ENCODE measurements at places on chromosomes 5 and 9.

DNA sequence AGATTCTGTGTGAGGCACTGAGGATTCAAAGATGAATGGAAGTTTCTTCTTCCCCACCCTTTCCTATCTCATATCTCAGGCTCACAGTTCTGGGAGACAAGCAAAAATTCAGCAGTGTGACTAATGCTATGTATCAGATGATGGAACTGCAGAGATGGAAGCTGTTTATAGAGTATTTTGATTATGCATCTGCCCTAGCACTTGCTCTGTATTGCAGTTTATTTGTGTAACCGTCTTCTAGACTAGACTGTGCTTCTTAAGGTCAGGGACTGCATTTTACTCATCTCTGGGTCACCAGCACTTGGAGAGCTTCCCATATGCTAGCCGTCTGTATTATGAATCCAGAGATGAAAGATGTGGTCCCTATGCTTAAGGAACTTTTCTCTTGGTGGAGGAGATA is 12.6 kb downstream of the CAVIN4 start:
- DNase-seq = no peak

GRCh38 chr9:108606401-108606800 is 249.4 kb downstream of the ACTL7B start:
- DNase-seq = no peak

DNA sequence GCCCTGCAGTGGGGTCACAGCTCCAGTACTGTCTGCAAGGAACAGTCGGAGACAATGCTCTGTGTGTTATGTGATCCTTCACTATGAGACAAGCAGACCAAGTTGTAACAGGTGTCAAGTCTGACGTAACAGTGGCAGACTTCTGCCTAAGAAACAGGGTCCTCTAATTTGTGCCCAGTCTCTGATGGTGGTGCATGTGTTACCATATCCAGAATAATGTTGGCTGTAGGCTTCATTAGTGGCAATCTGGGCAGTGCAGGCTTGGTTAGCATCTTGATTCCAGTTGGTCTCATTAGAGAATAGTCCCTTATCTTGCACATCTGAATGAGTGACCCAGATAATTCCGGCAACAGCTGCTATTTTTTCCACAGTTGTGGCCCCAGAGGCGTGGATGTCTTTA is 33.8 kb downstream of the ZNF131 start:
- DNase-seq = no peak

DNA sequence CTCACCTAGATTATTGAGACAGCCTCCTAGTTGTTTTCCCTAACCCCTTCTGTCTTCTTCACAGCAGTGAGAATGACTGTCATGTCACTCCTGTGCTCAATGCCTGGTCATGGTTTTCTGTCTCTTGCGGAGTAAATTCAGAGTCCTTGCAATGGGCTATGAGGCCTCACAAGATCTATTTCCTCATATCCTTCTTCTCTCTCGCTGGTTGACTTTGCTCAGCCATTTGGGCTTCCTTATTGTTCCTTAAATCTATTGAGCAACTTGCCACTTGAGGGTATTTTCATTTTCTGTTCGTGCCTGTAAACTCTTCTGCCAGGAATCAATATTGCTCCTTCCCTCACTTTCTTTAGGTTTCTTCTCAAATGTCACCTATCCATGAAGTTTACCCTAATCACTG is 9.0 kb downstream of the PPP3R2 start:
- no peak for DNase-seq

- DNase-seq = no peak
These were observed at the start of gene PCDHA6 for GRCh38 chr5:140827704-140828361. TSS of gene PCDHA6 (plus strand) at chr5:140827960. CDS start at chr5:140828092, 132 bp downstream.

DNA sequence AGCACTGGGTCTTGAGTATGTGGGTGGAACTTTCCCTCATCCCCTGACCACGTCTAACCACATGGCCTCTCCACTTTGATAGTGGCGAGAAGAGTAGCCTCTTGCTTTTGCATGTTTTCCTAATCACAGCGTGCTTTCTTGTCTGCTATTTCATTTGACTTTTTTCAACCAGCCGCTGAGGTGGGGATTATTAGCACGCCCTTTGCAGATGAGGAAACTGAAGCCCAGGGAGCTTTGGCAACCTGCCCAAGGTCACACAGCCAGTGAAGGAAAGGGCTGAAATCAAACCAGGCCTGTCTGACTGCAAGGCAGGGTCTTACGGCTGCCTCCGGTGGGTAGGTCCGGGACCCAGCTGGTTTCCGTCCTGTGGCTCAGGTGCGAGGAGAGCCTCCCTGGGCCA is 106.5 kb upstream of the MSX2 start:
- DNase-seq = no peak

GRCh38 chr5:172380987-172381643 is 73.2 kb downstream of the SH3PXD2B start:
- peak; percentile 84 for DNase-seq

DNA sequence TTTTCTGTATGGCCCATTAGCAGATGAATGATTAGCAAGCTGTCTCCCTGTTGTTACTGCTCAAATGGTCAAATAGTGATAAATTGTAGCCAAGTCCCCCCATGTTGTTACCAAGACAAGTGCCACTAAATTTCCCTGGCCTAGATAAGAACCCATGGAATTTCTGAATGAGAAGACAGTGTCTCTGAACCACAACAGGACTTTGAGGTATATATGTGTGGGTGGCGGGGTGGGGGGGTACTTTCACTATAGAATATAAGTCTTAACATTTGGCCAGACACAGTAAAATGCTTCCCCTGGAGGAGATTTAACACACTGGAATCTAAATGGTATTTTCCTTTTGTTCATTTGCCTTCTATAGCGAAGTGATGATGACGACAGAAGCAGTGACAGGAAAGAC is 28.7 kb downstream of the XPA start:
- DNase-seq = no peak

DNA sequence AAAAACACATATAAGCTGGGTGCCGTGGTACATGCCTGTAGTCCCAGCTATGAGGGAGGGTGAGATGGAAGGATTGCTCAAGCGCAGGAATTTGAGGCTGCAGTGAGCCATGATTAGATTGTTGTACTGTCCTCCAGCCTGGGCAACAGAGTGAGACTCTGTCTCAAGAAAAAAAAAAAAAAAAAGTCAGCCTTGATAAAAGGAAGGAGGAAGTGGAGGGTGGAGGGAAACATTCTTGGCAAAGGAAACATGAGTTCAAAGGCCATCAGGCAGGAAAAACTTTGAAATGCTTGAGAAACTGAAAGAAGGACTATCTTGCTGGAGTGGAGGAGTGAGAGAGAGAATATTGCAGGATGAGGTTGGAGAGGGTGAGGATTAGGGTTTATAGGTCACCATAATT is 18.3 kb upstream of the ANKHD1 start:
- DNase-seq = no peak

DNA sequence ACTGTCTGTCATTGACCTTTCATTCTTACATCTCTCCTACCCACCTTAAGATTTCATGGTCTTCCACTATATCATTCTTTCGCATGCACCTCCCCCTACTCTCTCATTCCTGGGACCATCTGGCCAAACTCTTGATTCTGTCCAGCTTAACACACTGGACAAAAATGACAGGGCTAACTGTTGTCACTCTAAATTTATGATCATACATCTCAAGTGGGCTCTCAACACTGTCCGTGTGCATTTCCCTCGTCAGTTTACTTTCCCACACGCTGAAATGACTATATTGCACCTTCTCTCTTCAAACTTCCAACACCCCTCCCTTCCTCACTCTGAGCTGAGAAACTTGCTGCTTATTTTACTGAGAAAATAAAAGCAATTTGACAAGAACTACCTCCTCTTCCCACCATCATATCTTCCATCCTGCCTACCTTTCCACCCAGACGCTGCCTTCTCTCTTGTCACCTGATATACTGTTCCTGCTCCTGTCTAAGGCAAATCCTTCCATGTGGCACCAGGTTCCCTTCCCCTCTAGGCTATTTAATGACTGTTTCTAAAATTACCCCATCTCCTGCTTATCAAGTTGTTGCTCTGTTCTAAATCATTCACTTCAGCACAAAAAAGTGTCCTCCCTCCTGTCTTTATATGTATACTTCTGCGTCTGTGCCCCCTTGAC is 8.1 kb upstream of the KLF9 start:
- DNase-seq = no peak

GRCh38 chr9:137899551-137900360 is 22.2 kb downstream of the CACNA1B start:
- no peak for DNase-seq

DNA sequence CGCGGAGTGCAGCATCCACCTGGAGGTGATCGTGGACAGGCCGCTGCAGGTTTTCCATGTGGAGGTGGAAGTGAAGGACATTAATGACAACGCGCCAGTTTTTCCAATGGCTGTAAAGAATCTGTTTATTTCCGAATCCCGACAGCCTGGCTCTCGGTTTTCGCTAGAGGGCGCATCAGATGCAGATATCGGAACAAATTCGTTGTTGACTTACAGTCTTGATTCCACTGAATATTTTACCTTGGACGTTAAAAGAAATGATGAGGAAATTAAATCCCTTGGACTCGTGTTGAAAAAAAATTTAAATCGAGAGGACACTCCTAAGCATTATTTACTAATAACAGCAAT is 611 bp downstream of the PCDHA3 start:
- DNase-seq = peak; percentile 33

- DNase-seq = no peak
These were observed 398.0 kb downstream of the PSAT1 start for GRCh38 chr9:78694974-78695373.

DNA sequence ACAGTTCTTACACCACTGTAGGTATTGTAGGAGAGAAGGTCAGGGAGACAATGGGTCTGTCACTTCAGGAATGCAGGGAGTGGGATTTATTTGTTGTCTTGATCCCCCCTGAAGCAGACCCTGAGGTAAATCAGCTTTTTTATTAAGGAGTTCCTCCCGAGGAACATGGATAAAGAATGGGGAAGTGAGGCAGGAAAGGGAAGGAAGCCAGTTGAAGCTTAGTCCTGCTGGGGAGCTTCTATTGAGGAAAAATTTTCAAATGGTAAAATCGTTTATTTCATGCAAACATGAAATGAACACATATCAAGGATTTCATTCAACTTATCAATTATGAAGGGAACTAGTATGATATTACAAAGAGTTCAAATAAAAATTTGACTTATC is 318.6 kb upstream of the PIK3R1 start:
- DNase-seq = no peak

DNA sequence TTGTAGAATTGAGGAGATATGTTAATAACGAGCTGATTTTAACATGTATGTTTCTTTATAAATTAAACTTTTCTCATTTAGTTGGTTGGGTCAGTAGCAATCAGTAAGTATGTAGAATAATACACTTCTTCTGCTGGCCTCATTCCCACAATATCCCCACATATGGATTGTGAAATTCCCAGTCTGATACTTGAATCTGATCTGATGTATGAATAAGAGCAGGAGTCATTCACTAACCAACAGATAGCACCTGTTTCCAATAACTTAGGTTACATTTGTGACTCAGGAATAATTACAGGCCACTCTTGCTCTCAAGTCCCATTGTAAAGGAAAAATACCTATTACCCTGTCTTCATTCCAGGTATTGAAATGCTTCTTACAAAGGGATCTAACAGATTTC is 23.9 kb downstream of the SLC36A1 start:
- DNase-seq = no peak

- no peak for DNase-seq
These were observed 83.1 kb downstream of the DPYSL3 start for GRCh38 chr5:147426640-147427327.

GRCh38 chr5:21398511-21398910 is 1410.5 kb upstream of the CDH18 start:
- no peak for DNase-seq

DNA sequence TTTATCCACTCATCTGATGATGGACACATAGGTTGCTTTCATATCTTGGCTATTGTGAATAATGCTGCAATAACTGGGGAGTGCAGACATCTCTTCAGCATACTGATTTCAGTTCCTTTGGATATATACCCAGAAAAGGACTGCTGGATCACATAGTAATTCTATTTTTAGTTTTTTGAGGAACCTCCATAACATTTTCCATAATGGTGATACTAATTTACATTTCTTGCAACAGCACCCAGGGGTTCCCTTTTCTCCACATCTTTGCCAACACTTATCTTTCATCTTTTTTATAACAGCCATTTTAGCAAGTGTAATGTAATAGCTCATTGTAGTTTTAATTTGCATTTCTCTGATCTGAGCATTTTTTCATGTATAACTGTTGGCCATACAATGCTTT is 34.1 kb upstream of the NR4A3 start:
- DNase-seq = no peak

- no peak for DNase-seq
These were observed 153.9 kb upstream of the MEF2C start for GRCh38 chr5:89036704-89037489.

GRCh38 chr9:126325821-126326220 is 808 bp upstream of the MVB12B start:
- DNase-seq = no peak

DNA sequence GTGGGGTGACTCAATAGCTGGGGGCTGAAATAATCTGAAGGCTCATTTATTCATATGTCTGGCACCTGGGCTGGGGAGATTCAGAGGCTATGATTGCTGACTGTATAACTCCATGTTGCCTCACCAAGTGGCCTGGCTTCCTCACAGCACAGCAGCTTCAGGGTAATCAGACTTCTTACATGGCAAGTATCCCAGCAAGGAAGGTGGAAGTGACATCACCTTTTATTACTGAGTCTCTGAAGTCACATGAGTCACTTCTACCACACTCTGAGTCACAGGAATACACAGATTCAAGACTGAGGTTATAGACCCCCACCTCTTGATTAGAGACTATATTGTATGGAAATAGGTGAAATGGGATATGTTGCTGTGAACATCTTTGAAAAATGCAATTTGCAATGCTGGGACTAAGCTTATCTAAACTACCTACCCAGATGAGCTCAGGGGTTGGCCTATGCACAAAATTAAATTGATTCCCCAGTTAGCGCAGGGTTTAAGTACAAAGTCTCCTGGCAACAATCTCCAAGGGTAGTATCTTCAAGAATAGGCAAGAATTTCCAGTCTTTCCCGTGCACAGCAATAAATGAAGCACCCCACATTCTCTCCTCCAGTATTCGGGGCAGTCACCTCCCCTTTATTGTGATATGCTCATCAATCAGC is 553.1 kb downstream of the LRRC70 start:
- DNase-seq = no peak

DNA sequence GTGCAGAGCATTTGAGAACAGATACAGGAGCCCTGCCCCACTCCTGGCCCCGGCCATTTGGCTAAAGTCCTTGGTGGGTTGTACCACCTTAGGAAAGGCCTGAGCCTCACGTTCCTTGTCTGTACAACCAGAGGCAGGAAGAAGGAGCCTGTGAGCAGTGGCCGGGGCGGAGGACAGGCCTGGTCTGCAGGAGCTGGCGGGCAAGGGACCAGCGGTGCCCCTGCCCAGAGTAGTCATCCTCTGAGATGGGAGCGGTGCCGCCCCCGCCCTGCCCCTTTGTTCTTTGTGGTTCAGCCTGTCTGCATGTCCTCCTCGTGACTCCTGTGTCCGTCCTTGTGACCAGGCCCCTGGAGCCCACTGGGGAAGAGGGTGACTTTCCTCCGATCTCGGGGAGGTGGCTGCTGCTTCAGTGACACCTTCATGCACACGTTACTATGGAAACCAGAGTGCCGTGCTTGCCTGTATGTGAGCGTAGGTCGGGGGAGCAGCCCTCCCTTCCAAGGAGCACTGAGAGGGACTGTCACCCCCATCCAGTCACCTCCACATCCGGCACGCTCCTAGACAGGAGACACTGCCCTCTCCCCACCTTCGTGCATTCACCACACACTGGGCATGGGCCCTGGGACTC is 42.9 kb downstream of the UNC5A start:
- DNase-seq = no peak

GRCh38 chr5:155689406-155689805 is 637.6 kb upstream of the SGCD start:
- no peak for DNase-seq

- DNase-seq = no peak
These were observed 41.2 kb upstream of the INSYN2B start for GRCh38 chr5:170021506-170021905.

- DNase-seq = no peak
These were observed 181.0 kb upstream of the MAST4 start for GRCh38 chr5:66415208-66415607.
